ENCODE measurements at places on chromosomes 12 and 14.

DNA sequence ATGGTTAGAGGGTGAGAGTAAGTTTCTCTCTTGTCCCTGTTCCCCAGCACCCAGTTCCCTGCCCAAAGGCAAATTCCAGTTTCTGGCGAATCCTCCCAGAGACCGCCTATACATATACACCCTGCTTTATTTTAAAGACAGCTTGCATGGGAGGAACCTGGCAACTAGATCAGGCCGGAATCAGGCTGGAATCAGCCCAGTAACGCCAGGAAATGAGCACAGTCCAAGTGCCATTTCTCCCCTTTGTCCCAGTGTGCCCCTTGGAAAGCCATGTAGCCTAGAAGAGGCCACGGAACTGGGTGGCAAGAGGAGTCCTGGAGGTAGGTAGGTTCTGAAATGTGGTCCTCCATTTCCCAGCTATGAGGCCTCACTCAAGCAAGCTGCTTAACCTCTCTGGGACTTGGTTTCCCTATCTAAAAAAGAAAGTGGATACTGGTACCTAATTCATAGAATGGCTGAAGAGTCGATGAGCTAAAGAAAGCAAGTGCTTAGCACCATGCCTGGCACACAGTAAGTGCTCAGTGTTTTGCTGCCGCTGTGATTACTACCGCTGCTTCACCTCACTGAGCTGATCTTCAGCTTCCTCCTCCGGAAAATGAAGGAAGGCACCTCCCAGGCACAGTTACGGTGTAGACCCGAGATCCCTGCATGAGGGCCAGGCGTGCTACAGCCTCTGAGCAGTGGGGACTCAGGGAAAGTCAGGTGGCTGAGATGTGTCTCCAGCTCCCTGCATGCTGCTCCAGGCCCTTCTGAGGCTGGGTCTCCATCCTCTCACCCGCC, 36.4 kb downstream of the PITPNM2 start:
- DNase-seq = peak; percentile 70

GRCh38 chr14:97299661-97300060, 502.5 kb downstream of the VRK1 start:
- no peak for DNase-seq

DNA sequence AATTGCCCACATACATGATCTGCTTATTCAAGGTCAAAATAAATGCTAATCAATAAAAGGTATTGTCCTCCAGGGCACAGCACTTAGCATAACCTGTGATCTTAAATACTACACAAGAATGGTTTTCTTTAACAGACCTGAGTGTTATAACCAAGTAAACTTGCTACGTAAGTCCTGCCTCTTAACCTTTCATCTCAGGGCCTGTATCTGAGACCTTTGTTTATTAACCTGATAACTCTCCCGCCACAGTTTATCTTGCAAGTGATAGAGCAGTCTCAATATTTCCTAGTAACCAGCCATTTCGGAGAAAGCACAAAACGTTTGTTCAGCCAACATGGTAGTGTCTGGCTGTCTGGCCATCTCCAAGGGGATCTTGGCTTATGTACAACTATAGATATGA, 88.4 kb downstream of the DUSP6 start:
- no peak for DNase-seq

DNA sequence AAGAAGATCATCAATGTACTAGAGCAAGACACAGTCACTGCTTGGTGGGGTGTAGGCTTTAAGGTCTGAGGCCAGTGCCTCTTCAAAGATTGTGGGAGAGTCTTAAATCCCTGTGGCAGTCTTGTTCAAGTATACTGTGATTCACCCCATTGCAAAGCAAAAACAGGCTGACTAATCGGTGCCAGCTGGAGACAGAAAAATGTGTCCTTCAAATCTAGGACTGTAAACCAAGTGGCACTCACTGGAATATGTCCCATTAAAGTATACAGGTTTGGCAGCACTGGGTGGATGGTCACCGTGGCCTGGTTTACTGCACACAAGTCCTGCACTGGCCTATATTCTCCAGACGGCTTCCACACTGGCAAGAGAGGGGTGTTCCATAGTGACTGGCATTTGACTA, 1315.3 kb downstream of the TMEM121 start:
- no peak for DNase-seq

GRCh38 chr12:92404259-92404894, 258.7 kb upstream of the BTG1 start:
- no peak for DNase-seq

- DNase-seq = peak; percentile 37
Measured at GRCh38 chr12:14408208-14408607, 42.7 kb downstream of the ATF7IP start.

- no peak for DNase-seq
Measured at GRCh38 chr12:53755451-53755891, 3.7 kb upstream of the CISTR start.

GRCh38 chr14:76922092-76922491, 95.9 kb downstream of the LRRC74A start:
- DNase-seq = no peak

DNA sequence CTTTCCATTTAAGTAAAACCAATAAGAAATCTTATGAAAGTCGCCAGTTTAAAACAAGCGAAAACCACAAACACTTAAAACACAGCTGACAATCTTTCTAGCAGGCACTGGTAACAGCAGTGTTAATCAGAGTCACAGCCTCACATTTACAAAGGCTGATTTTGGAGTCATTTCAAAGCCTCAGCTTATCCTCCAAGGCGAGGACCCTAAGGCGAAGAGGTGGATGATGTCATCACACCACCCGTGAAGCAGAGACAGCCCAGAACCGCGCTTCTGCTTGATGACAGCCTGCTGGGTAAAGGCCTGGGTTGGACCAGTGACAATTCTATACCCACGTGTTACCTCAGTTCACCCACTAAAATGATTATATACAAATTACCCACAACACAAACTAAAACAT, 10.1 kb downstream of the GOLGA3 start:
- no peak for DNase-seq

DNA sequence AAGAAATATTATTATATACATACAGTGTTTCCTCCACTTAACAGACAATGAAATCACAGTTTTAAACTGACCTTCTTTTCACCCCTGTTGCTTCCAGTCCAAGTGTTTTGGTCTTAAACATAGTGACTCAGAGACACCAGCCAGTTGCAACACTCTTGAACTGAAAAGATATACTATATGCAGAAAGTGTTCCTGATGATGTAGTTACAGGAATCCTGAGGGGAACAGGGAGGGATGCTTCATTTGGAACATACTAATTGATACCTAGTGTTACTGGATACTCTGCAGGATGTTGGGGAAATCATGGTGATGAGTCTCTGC, 420.8 kb downstream of the CCDC91 start:
- peak; percentile 18 for DNase-seq

GRCh38 chr14:57816568-57817284, 49.2 kb downstream of the SLC35F4 start:
- DNase-seq = no peak

DNA sequence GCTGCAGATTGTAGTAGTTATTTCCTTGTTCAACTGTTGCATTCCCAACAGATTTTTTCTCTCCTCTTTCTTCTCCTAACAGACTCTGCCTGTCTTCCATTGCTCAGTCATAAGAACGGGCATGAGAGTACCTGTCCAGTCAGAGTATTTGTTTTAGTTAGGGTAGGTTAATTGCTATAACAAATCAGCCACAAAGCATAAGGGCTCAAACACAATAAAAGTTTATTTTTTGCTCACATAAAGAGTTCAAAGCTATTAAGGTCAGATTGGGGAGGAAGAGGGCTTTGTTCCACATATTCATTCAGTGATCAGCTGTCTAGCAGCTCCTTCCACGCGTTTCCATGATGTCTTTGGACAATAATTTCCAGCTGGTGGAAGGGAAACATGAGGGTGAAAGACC, 92.8 kb upstream of the PLXNC1 start:
- DNase-seq = no peak

Data from dermis blood vessel endothelial cell (primary cell).